ENCODE measurements at places on chromosomes 13 and 19.

DNA sequence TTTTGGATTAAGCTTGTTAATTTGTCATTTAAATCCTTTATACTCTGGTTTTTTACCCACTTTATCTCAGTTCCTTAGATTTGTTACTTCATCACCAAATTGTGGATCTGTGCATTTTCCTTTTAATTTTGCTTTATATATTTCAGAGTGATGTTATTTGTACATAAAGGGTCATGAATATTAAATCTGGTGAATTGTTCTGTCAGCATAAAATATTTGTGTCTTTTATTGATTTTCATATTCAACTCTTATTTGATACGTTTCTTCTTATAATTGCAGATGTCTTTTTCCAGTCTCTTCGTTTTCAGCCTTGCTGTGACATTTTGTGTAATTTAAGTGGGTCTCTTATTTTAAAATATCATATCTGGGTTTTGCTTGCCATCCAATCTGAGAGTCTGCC lies 4.7 kb downstream of the SETDB2 start:
- no peak for DNase-seq

- no peak for DNase-seq
Observed at GRCh38 chr13:38821770-38822551, 135.1 kb downstream of the FREM2 start.

DNA sequence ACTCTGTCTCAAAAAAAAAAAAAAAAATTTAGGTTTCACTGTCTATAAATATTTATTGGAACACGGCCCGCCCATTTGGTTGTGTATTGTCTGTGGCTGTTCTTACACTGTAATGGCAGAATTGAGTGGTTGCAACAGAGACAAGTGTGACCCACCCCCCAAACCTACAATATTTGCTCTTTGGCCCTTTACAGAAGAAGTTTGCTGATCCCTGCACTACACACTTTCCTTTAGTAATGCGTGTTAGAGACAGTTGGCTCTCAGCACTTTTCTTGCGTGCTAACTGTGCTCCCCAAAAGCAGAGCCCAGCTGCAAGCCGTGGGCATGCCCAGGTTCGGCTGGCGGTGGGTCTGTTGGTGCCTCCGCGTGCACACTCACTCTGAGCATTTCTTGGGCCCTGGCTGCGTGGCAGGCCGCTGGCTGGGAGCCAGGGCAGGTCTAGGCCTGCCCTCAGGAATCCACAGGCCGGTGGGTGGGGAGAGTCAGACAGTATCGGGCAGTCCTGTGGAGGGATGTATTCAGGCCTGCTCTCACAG lies 72.6 kb downstream of the SIPA1L3 start:
- no peak for DNase-seq

DNA sequence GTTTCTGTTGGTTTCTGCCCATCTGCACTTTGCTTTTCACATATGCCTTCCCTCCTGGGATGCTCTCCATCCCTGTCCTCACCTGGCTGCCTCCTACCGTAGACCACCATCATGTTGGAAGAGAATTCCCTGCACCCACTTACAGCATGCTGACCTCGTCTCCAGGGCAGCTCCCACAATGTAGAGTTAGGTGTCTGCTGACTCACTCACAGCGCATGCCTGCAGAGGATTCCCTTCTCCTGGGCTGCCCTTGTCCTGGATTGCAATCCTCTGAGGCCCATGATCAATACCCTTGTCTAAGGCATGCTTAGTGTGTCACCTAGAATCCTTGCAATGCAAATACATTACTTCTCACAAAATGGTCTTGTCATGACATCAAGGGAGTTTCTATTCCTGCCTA lies 43.6 kb downstream of the STOML3 start:
- no peak for DNase-seq

DNA sequence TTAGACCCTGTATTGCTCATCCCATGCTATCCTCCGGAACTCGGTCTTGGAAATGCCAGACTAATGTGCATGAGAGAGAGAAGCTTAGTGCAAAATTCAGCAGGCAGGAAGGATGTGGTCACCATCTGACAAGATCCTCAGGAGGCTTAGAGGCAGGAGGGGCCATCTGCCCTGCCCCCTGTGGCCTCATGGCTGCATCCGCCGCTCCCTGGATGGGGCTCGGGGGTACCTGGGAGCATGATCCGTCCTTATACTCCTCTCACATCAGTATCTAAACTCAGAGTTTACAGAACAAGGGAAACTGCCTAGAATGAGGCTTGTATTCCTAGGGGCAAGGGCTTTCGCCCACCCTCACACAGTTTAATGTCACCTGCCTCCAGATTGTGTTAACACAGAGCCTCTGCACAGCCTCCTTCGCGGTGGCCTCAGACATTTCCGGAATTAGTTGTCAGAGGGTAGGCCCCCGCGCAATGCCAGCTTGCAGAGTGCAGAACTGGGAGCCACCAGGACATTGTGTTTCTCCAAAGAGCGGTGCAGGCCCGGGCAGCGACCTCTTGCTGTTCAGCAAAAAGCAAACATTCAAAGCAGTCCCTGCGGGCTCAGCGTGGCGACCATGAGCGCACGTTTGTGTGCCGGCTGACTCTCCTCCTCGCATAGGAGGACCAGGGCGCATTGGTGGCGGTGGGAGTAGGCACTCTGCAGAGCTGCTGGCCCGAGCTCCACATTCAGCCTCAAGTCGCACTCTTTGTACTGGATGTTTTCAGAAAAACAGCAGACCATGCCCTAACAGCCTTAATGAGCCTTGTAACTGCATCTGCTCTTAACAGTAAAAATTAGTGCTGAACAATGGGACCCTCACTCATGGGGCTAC lies 39.1 kb downstream of the GPR12 start:
- DNase-seq, result no peak

GRCh38 chr19:44748426-44749254 lies at the start of gene BCL3:
Gene BCL3 (plus strand): TSS chr19:44748708. CDS start chr19:44748791, 83 bp downstream.
- no peak for DNase-seq

GRCh38 chr13:41780715-41781706 lies 179.9 kb downstream of the VWA8 start:
- no peak for DNase-seq

GRCh38 chr19:40742886-40743285 lies 7.4 kb downstream of the ACTMAP start:
- DNase-seq, result no peak

GRCh38 chr19:19204181-19204580 lies 967 bp upstream of the NR2C2AP start:
- DNase-seq, result no peak

DNA sequence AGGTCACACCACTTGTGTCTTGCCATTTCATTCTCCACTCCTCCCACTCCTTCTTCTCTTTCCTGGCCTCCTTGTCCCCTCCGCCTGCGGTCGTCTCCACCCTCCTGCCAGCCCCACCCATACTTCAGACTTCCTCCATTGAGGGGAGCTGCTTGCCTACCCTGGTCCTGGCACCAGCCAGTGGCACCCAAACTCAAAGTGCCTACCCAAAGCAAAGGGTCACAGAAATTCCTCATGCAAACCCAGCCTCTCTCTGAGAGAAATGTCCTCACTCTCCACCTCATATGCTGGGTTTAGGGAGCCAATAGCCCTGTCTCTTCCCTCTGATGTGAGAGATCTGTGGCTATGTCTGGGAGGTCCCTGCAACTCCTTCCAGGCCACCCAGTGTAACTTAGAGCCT lies 109.6 kb downstream of the TEX26 start:
- DNase-seq, result no peak

DNA sequence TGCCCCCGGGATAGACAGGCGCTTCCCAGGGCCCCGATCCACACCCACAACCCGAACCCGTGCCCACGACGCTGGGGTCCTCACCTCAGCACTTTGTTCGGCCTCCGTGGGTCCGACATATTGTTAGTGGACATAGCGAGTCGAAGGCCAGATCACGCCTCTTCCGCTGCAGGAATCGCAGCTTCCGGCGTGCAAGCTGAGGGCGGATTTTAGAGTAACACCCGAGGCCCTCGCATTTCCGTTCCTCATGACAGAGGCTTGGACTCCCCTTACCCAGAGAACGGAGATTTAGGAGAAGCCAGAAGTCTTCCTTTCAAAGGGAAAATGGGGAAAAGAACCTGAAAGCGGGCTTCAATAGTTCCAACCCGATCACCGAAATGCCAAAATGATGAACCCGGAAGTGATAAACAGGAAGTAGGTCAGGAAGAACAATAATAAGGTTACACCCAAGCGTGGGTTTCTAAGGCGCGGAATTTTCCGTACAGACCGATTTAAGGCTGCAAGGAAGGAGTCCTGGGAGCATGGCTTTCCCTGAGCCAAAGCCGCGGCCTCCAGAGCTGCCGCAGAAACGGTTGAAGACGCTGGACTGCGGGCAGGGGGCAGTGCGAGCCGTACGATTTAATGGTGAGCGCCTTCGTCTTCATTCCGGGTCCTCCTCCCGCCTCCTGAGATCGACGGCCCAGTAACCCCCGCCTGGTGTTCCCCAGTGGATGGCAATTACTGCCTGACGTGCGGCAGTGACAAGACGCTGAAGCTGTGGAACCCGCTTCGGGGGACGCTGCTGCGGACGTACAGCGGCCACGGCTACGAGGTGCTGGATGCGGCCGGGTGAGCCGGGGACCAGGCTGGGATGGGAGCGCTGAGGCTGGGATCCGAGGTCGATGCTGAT lies 2.9 kb downstream of the WDR83 start:
- peak; percentile 65 for DNase-seq

- DNase-seq, result no peak
Observed at GRCh38 chr13:28392428-28392827, 102.5 kb downstream of the FLT1 start.

GRCh38 chr13:96993634-96994016 lies 651 bp downstream of the OXGR1 start:
- DNase-seq, result no peak

- no peak for DNase-seq
Observed at GRCh38 chr19:55504981-55505380, 16.7 kb downstream of the SSC5D start.

GRCh38 chr13:31209172-31209840 lies 9.5 kb downstream of the B3GLCT start:
- peak; percentile 23 for DNase-seq

DNA sequence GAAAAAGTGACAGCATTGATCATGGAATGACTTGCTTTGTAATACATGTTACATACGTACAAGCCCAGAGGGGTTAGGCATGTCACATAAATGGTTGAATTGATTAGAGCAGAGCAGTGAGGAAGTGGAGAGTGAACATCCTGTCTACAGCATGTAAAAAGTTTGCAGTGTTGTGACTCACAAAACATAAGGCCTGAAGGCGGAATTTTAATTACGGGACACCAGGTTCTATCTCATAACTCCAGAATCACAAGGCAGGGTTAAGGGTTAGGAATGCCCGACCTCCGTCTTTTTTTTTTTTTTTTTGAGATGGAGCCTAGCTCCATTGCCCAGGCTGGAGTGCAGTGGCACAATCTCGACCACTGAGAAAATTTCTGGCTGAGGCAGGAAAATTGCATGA lies 83.9 kb downstream of the MUC16 start:
- DNase-seq, result no peak

- no peak for DNase-seq
Observed at GRCh38 chr13:42389041-42389440, 117.1 kb downstream of the AKAP11 start.

DNA sequence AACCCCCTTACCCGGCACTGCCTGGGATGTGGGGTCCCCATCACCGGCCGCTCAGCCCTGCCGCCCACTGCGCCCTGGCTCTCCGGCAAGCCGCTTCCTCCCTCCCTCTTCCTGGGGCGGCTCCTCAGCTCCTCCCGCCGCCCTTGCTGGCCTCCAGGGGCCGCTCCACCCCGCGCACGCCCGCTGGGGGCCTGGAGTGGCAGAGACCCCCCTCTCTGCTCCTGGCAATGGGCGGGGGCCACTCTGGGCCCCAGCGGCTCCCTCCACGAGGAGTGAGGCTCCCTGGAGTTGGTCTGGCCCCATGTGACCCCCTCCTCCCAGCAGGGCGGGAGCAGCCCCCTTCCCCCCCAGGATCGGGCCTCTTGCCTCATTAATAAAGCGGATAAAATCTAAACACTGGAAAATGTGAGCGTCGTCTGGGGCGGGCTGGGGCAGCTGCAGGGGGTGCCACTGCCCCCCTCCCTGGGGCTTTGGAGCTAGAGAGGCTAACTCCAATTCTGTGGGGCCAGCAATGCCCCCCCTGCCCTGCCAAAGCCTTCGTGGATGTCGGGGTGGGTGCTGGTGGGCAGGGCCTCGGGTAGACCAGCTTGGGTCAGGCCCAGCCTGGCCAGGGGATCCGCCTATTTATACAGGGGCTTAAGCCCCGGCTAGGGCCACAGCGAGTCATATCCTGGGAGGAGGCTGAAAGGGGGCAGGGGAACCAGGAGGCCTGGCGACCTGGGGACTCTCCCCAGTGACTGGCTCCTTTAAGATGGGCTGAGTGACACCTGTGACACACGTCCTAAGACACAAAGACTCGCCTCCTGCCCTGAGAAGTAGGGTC lies at the start of gene PTGER1:
Gene PTGER1 (minus strand): TSS at position 104 of the 823 bp plus-strand sequence. CDS start 1,034 bp downstream, outside the sequence.
- DNase-seq, result no peak

GRCh38 chr13:105908586-105908985 lies 626.9 kb downstream of the EFNB2 start:
- no peak for DNase-seq

DNA sequence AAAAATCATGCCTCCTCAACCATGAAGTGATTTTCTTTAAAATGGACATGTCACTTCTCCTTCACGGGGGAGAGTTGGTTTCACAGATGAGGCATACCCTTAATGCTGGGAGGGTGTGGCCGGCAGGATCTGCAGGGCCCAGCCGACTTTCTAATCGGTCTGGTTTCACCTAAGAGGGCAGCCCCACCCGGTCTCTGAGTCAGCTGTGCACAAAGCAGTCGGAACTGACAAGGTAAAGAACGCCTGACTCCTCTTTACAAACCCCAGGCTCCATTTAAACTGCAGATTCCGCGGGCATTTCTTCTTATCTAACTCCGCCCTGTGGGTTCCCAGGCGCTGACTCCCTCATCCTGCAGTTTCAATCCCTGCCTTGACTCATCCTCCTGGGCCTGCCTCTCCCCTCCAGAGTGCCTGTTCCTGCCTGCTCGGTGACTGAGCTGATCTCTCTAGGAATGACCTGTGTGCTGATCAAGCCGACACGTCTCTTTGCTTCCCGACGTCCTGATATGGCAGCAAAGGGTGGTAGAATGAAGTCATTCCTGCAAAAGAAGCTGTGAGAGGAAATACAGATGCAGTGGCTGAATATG lies 63.4 kb downstream of the EFNB2 start:
- peak; percentile 47 for DNase-seq

- DNase-seq, result no peak
Observed at GRCh38 chr13:69315039-69315438, 792.6 kb upstream of the ATXN8OS start.

DNA sequence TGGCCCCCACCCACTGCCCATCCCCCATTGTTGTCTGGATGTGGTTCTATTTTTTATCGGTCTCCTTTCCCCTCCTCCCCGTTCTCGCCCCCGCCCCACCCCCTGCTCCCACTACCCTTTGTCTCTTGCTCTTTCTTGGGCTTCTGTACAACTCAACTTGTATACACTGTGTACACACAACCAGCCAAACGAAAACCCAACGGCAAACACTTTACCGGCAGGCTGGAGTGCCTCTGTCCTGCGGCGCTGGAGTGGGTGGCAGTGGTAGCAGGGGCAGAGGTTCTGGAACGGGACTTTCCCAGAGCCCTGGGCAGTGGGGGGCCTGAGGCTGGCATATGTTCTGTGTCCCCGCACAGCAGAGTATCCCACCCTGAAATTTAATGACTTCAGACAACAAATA lies 13.7 kb downstream of the RRAS start:
- DNase-seq, result no peak

Data from NT2/D1 (cell line).